SK-MEL-5 (cell line): ENCODE measurements at places on chromosomes 4 and X. TPM values are rescaled to one million over a fixed set of nuclear protein-coding genes. Genes with fewer than 3 reads are reported as not detected.

GRCh38 chr4:183760326-183760725, 101.2 kb downstream of the TRAPPC11 start:
- DNase-seq: no peak

- DNase-seq: no peak
These were observed 190.9 kb upstream of the TAPT1 start for GRCh38 chr4:16417198-16417597.

- DNase-seq: no peak
These were observed 148.2 kb downstream of the RASL11B start for GRCh38 chr4:53010318-53010717.

DNA sequence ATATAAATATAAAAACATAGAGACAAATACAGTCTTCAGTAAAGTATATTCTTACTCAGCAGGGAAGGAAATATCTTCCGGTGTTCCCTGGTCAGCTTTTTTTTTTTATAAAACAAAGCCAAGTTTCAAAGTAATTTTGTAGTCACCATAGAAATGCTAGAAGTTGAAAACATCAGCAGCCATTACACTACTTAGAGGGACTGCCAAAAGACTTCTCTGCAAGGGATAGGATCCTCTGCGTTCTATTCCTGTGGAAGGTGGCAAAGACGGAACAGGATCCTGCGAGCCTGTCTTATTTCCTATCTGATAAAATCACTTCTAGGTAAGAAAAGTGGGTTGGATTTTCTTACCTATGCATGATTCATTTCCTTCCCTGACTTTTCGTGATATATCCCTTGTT, 19.4 kb downstream of the CLDN22 start:
- no peak for DNase-seq

GRCh38 chrX:149453906-149454822, 50.9 kb downstream of the IDS start:
- no peak for DNase-seq

DNA sequence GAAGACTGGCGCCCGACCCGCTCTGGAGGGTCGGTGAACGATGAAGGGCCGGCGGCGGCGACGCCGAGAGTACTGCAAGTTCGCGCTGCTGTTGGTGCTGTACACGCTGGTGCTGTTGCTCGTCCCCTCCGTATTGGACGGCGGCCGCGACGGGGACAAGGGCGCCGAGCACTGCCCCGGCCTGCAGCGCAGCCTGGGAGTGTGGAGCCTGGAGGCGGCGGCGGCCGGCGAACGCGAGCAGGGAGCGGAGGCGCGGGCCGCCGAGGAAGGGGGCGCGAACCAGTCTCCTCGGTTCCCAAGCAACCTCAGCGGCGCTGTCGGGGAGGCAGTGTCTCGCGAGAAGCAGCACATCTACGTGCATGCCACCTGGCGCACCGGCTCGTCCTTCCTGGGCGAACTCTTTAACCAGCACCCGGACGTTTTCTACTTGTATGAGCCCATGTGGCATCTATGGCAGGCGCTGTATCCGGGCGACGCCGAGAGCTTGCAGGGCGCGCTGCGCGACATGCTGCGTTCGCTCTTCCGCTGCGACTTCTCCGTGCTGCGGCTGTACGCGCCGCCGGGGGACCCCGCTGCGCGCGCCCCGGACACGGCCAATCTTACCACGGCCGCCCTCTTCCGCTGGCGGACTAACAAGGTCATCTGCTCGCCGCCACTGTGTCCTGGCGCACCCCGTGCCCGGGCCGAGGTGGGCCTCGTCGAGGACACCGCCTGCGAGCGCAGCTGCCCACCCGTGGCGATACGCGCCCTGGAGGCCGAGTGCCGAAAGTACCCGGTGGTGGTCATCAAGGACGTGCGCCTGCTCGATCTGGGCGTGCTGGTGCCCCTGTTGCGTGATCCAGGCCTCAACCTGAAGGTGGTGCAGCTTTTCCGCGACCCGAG, 568 bp downstream of the CHST7 start:
- DNase-seq: peak; percentile 8

DNA sequence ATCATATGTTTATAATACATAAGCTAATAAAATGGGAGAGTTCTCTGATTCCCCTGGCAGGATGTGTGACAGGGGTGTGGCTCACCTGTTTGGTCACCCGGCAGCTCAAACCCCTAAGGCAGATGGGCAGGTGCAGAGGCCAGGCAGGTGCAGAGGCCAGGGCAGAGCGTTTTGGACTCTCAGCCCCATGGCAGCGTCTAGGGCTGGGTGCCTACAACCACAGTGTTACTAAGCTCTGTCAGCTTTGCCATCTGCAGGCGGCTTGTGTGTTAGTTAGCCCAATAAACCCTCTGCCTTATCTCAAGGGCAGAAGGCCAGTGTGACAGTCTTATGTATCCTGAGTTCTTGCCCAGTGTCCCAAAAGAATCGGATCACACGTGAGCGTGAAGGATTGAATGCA, 54.0 kb upstream of the UGT2B15 start:
- DNase-seq: no peak

GRCh38 chr4:80831383-80832361, 198.8 kb upstream of the BMP3 start:
- DNase-seq: no peak

GRCh38 chrX:21616386-21616785, 41.7 kb downstream of the KLHL34 start:
- DNase-seq: no peak

GRCh38 chr4:4254666-4255065, 6.6 kb upstream of the TMEM128 start:
- no peak for DNase-seq

DNA sequence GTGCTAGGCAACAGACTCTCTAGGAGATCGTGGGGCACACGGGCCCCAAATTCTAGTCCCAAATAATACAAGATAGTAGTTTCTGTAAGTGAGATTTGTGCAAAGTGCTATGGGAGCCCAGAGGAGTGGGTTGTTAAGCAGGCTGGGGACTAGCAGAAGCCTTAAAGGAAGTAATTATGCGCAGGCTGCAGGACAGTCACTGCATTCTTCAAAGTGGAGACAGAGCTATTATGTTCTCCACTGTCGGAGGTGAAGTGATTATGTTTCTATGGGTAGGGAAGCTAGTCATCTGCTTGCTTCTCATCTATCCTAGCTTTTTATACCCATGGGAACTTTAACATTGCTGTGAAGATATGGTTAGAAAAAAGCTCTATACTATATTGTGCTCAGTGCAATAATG, 154.2 kb downstream of the CPE start:
- no peak for DNase-seq

- DNase-seq: no peak
These were observed 145.6 kb downstream of the RAP1GDS1 start for GRCh38 chr4:98406819-98407218.

GRCh38 chr4:158197194-158197776, 13.0 kb upstream of the TMEM144 start:
- DNase-seq: no peak

DNA sequence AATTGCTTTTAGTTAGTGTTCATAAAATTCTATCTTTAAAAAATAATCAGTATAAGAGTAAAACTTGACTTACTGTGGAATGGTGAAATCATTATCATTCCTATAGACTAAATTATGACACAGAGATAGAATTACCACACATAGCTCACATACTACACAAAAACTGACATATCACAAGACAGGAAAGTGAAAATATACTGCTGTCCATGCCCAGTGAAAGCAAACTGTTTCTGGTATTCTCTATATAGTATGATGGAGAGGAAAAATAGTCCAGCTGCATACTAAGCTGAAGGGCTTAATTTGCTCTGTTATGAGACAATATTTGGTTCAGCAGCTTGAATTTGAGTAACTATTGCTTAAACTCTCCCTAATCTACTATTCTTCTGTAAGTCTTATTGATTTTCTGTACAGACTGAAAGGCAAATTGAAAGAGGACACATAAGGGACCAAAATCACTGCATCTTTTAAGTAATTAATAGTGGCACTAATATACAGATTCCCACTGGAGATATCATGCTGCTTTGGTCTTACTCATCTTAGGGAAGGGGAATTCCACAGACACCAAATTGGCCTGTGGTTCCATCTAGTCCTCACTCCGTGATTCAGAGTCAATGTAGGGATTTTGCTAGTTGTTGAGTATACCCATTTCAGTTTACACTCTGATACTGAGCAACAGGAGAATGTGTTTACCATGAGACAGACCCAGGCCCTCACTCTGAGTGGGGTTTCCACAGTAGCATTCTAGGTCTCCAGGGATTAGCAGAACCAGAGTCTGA, 47.4 kb upstream of the AGA start:
- DNase-seq: no peak

DNA sequence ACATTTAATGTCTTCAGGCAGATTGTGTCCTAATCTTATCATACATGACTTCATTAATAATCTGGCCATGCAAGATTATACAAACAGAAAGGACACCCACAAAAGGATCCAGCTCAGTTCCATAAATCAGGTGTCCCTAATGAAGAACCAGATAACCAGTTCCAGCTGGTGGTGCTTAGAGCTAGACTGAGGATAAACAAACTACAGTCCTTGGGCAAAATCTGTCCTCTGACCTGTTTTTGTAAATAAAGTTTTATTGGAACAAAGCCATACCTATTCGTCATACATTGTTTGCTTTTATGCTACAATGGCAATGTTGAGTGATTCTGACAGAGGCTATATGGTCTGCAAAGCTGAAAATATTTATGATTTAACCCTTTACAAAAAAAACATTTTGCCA, 199.5 kb downstream of the MID1IP1 start:
- no peak for DNase-seq

GRCh38 chrX:71618303-71618721, at the start of gene CXCR3:
TSS of gene CXCR3 (minus strand) at chrX:71618511. CDS start at chrX:71618449, 62 bp downstream.
- DNase-seq: no peak

- no peak for DNase-seq
These were observed 18.6 kb upstream of the FHL1 start for GRCh38 chrX:136128743-136129142.

GRCh38 chr4:41323179-41323578, 66.5 kb downstream of the UCHL1 start:
- DNase-seq: no peak

- DNase-seq: no peak
These were observed 152.6 kb upstream of the HAND2 start for GRCh38 chr4:173682609-173683008.

The SCFD2 gene
- total RNA-seq: 25.7 and 26.3 TPM in 2 replicates

The PDGFC gene
- total RNA-seq: 3.0 and 5.4 TPM in 2 replicates

The AFM gene
- not detected in 2 replicates for total RNA-seq

The TCEAL3 gene
- total RNA-seq: 4.4 and 5.6 TPM in 2 replicates

The HAND2 gene
- 3.8 and 3.9 TPM in 2 replicates for total RNA-seq

The BGN gene
- not detected in 2 replicates for total RNA-seq

The CXCL1 gene
- 76.1 and 81.3 TPM in 2 replicates for total RNA-seq

The TLR7 gene
- 0.03 TPM in 1 of 2 replicates, not detected in the other for total RNA-seq

The ELMOD2 gene
- total RNA-seq: 25.5 and 27.0 TPM in 2 replicates

The GDPD2 gene
- total RNA-seq: not detected in 2 replicates

The ENPEP gene
- not detected in 2 replicates for total RNA-seq

The BANK1 gene
- total RNA-seq: not detected in 2 replicates

The GAGE13 gene
- total RNA-seq: 195 and 284 TPM in 2 replicates
